Liver (tissue), 10 donors: ENCODE measurements at places on chromosomes 13 and 19. TPM values are rescaled to one million over a fixed set of nuclear protein-coding genes. Genes with fewer than 3 reads are reported as not detected.

The ZNF208 gene
- 0.25 TPM for total RNA-seq

The NCR1 gene
- 1.8 TPM for total RNA-seq

The KLK2 gene
- not detected for total RNA-seq

The ITM2B gene
- total RNA-seq: 114 TPM

The CYP2B6 gene
- total RNA-seq: not detected

The KMT5C gene
- total RNA-seq: 3.9 TPM

The KCNK6 gene
- 3.0 TPM for total RNA-seq

The ZNF253 gene
- total RNA-seq: 3.7 TPM

The ZNF649 gene
- 5.0 TPM for total RNA-seq

The ZNF571 gene
- 1.6 TPM for total RNA-seq

The COX7A1 gene
- 0.33 TPM for total RNA-seq

The CYP2S1 gene
- total RNA-seq: 1.4 TPM

The CYP2A7 gene
- 7.4 TPM for total RNA-seq

The ZNF813 gene
- 1.9 TPM for total RNA-seq

The ZNF491 gene
- total RNA-seq: 0.98 TPM

The MOB3A gene
- 7.9 TPM for total RNA-seq

The HNRNPM gene
- total RNA-seq: 66.3 TPM

The ERICH4 gene
- not detected for total RNA-seq

The ZNF181 gene
- 9.6 TPM for total RNA-seq

The PTGIR gene
- total RNA-seq: 1.4 TPM

The KLK5 gene
- total RNA-seq: not detected

The BEST2 gene
- total RNA-seq: not detected

The ATP4A gene
- total RNA-seq: not detected

The DENND1C gene
- 1.4 TPM for total RNA-seq

The KIR2DL3 gene
- total RNA-seq: not detected

The ZNF723 gene
- total RNA-seq: 0.08 TPM

The ZNF333 gene
- 5.5 TPM for total RNA-seq

The IZUMO2 gene
- not detected for total RNA-seq

The PLIN4 gene
- 3.1 TPM for total RNA-seq
